CD4-positive, alpha-beta T cell treated with Interleukin-4 for 4 hours (primary cell): ENCODE measurements at places on chromosomes 7 and 10.

DNA sequence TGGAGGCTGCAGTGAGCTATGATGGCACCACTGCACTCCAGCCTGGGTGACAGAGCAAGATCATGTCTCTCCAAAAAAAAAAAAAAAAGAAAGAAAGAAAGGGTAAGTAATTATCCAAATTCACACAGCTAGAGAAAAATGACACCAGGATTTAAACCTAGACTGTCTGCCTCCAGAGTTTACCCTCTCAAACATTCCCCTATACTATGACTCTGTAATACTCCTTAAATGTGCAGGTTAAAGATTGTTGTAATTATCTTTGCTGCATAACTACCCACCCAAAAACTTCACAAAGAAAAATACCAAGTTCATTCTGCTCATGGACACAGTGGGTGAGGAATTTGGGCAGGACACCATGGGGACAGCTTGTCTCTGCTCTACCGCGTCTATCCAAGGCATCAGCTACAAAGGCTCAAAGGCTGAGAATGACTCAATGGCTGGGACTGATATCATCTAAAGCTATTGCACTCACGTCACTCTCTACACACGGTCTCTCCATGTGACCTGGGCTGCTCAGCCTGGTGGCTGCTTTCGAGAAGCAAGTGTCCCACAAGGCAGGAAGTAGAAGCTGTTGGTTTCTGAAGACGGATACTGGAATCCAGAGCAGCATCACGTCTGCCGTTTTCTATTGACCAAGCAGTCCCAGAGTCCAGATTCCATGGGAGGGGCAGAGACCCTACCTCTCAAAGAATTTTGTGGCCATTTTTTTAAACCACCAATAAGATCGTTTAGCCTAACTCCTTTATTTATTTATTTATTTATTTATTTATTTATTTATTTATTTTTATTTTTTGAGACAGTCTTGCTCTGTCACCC lies 185.7 kb upstream of the AUTS2 start:
- DNase-seq, result no peak

DNA sequence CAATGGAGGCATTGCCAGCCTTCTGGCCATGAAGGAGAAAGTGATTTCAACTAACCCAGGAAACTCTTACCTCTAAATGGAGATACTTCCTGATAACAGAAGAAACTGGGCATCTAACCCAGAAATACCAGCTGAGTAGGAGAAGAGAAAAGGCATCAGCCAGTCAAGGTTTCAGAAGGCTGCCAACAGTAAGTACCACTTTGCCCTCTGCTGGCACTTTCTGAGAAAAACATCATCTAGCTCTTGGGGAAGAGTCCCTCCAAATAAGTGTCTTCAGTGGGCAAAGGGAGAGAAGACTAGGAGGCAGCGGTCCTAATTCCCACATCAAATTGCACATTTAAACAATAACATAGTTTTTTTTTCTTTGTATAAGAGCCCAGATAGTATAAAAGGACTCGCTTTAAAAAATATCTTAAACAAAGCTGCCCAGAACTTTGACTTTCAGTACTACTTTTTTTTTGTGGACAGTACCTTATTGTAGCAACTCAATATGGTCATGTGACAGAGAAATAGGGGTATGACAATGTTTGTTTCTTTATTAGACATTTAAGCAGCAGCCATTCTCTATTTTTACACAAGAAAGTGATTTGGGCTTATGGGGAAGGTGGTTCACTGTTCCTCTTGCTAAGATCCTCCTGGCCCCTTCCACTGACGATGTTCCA lies 157.3 kb downstream of the CTTNBP2 start:
- peak; percentile 3 for DNase-seq

GRCh38 chr7:143148651-143149050 lies 16.8 kb downstream of the PIP start:
- no peak for DNase-seq

- DNase-seq, result no peak
Measured at GRCh38 chr7:108592646-108593201, 23.1 kb downstream of the DNAJB9 start.

- no peak for DNase-seq
Measured at GRCh38 chr7:7746458-7746857, 28.1 kb upstream of the RPA3 start.

DNA sequence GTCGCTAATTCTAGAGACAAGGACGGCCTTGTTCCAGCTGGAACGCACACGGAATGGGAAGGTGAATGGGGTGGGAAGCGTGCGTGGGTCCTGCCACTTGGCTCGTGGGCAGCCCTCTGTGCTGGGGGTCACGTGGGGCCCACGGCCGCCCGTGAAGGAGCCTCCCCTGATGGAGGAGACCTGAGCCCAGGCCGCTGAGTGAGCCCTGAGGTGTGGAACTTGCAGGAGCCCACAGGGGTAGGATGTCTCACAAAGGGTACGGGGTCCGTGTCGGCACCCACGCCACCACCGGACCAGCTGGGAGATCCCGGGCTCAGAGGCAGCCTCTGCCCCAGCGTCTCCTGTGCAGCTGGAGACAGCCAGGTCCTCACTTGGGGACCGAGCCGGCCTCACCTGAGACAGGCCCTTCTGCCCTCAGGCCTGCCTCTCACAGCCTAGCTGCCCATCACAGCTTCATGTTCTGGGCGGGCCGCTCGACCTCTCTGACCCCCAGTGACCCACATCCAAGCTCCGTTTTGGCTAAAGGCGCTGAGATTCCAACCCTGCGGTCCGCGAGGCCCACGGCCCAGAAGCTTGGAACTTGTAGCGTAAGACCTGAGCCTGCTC lies 84.8 kb downstream of the FOXL3 start:
- DNase-seq, result no peak

GRCh38 chr7:1580422-1581030 lies 10.7 kb upstream of the PSMG3 start:
- no peak for DNase-seq

DNA sequence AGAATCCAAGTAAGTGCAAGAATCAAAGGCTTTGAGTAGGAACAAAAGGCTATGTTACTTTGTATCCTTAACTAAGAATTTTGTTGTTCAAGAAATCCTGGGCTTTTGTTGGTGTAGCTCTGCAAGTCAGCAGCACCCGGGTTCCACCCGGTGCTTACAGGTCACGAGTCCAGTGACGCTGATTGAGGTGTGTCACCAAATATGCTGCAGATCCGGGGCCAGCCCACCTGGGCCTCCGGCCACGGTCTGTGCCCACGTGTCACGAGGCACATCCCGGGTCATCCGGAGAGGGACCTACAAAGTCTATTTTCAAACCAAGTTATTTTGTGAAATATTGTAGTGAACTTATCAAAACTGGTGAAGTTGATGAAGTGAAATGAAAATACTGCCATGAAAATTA lies 103.1 kb downstream of the MGMT start:
- no peak for DNase-seq

DNA sequence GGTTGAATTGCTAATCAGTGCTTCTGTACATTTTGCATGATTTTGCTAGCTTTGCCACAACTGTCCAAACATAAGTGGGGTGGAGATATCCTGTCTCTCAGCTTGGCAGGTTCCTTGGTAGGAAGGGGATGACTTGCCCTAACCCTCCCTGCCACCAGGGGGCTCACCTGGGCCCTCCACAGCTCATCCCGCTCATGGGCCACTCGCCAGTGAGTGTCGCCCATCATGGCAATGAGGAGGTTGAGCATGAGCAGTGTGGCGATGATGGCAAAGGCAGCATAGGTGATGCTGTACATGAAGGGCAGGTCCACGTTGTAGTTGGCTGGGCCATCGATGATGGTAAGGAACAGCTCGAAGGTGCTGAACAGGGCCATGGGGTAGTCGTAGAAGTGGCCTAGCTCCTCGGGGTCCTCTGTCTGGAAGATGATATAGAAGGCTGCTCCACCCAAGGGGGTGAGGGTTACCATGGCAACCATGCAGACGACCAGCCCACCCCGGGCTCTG lies 12.2 kb downstream of the TRPV6 start:
- no peak for DNase-seq

GRCh38 chr10:132173185-132173584 lies 13.6 kb upstream of the DPYSL4 start:
- no peak for DNase-seq

- DNase-seq, result no peak
Measured at GRCh38 chr7:133016604-133017003, 65.3 kb downstream of the CHCHD3 start.

DNA sequence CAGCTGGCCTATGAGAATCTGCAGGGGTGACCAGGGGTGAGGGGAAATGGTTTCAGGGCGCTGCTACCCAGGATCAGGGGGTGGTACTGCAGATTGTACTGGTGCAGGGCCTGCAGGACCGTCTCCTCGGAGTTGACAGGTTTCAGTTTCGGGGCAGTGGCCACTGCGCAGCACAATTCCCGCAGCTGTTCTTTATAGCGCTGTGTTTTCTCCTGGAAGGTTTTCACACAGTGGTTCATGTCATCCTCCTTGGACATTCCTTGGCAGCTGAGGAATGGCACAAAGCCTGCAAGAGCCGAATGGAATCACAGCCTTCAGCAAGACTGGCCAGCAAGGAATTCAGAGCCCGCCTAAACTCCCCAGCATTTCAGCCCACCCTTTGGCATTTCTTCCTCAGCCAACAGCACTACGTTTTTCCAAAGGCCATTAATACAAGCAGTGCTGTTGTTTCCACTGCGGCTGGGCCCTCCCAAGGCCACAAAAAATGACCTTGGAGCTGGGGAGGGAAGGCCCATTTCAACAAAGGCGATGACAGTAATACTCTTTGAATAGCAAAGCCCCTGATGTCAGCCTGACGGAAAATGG lies 44.9 kb downstream of the PNLIPRP2 start:
- DNase-seq, result no peak

DNA sequence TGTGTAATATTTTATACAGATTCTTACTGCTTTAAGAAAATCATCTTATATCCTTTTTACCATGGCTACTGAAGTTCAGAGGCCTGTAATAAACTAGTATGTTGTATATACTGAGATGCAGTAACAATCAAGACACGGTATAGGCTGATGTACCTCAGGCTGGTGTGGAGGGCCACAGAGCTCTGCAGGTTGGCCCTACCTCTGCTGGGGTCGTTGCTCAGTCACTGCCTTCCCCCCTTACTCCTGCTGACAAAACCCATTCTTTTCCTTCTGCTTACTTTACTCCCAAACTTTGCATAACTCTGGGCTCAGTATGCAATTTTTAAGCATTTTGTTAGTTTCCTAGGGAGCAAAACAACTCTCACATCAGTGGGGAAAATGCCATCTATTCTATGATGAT lies 200.1 kb upstream of the FOXP2 start:
- no peak for DNase-seq

DNA sequence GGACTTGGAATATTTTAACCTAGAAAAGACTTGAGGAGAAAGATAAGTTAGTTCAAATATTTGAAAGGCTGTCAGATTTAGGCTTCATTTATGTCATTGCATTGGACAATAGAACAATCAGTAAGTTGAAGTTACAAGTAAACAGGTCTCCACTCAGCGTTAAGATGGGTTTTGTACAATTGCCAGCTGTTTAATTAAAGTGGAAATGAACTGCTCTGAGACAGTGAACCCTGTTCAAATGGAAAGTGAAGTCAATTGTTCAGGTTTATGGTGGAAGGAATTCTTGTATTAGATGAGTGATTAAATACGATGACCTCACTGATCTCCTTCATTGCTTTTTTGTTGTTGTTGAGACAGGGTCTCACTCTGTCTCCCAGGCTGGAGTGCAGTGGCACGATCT lies 151.7 kb downstream of the PLXDC2 start:
- DNase-seq, result no peak

- DNase-seq, result no peak
Measured at GRCh38 chr10:25615926-25616325, 318.1 kb upstream of the MYO3A start.

- DNase-seq, result no peak
Measured at GRCh38 chr10:103467406-103467805, 8.7 kb upstream of the CALHM1 start.
